ENCODE measurements at places on chromosomes 4 and X.

DNA sequence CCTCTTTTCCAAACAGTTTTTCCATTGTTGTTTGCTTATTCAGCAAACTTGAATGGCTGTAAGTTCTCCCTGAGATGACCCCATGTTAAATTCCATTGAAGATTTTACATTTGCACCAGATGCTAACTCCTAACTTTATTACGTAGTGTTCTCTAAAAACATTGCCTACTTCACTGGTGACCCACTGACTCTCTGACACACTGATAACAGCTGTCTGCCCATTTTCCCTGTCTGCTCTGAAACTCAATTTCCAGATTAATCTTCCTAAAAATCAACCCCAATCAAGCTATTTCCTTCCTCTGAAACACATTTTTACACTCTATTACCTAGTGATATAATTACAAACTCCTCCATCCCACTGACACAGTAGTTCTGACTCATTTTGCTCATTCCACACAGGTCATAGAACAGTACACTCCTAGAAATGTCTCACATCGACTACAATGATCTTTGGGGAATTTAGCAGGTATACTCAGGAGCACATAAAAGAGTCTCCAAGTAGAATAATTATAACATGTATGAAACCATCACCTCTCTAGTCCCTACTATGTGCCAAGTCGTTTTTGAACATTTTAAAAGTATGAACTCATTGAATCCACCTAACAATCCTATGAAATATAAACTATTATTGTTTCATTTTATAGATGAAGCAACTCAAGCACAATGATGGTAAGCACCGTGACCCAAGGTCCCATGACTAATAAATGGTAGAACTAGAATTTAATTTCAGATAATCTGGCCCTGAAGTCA is 210.9 kb downstream of the SLIT2 start:
- DNase-seq: no peak

DNA sequence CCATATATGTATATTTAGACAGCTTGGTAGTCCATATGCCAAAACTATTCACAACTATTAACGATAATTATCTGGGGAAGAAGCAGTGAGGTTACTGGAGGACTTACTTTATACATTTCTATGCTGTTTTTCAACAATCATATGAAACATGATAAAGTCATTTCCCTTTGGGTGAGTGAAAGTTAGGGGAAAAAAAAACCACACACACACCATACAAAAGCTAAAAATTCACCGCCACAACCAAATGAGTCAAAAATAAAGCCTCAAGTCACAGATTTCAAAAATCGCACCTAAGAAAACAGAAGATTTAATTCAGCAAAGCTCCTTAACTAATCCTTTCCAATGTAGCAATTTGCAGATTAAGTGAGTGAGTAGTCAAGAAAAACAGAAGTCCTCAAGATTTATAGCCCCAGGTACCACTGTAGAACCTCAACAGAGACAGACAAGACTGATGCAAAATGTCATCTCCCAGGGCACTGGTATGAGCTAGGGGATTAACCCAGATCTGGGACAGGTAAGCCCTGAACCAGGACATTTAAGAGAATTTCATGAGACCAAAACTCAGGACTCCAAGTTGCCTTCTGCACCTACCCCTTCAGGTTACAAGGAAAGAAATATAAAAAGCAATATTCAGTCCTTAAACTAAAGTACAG is 35.1 kb downstream of the SYTL4 start:
- no peak for DNase-seq

- no peak for DNase-seq
These were observed 298.2 kb upstream of the FSTL5 start for GRCh38 chr4:162461952-162462351.

DNA sequence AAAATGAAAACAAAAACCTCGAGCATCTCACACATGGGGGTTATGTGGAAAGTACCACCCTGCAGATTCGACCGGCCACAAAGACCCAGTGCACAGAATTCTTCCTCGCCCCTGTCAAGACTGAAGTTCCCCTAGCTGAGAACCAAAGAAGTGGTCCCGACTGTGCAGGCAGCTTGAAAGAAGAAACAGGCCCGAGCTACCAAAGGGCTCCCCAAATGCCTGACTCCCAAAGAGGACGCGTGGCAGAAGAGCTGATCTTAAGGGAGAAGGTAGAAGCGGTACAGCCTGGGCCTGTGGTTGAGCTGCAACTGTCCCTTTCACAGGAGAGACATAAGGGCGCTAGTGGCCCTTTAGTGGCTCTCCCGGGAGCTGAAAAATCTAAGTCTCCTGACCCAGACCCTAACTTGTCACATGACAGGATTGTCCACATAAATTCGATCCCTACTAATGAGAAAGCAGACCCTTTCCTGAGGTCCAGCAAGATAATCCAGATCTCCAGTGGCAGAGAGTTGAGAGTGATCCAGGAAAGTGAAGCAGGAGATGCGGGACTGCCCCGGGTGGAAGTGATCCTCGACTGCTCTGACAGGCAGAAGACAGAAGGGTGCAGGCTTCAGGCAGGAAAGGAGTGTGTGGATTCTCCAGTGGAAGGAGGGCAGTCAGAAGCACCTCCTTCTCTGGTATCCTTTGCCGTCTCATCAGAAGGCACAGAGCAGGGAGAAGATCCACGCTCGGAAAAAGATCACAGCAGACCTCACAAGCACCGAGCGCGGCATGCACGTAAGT is 108.8 kb upstream of the MYOZ2 start:
- DNase-seq: no peak

DNA sequence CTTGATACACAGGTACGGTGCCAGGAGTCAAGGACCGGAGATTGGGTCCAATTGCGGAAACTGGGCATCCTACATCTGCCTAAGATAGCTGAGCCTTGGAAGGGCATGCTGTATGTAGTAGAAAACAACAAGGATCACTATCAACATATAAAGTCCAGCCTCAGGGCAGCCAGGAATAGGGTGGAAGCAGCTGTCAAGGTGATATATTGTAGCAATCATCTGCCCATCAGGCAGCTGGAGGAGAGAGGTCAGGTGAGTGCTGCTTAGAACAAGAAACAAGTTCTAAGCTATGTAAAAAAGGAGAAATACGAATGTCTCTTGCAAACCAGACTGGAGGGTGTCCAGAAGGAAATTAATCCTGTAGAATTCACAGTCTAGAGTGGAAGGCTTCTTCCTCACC is 34.8 kb downstream of the KCNE5 start:
- no peak for DNase-seq

- no peak for DNase-seq
These were observed 715.2 kb upstream of the AADAT start for GRCh38 chr4:170804930-170805329.

- DNase-seq: no peak
These were observed 10.3 kb downstream of the PHKA2 start for GRCh38 chrX:18973527-18974192.

DNA sequence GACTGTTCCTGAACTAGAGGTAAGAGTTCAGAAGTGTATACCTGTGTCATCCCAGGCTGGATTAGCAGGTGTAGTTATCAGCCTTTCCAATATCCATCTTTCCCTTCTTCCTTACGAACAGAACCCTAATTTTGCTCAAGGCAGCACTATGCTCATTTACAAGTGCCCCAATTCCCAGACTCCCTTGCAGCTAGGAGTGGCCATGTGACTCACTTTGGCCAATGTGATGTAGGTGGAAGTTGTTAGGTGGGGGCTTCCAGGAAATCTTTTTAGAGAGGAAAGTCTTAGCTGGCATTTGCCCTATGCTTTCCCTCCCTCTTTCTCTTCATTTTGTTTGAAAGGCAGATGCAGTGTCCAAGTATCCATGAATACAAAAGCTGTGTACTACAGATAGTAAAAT is 34.8 kb downstream of the HOPX start:
- DNase-seq: no peak

DNA sequence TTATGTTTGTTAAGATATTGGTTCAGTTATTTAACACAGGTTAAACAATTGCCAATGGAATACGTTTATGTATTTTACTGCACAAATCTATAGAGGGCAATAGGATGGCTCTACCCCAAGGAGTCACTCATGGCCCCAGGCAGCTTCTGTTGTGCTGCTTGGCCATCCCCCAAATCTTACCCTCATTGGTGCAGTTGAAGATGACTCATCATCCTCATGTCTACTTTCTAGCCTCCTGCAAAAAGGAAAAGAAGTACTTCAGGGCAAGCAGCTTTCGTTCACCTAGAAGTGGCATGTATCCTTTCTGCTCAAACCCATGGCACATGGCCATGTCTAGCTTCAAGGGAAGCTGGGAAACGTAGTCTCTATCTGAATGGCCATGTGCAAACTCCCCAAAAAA is 14.2 kb downstream of the PHOX2B start:
- no peak for DNase-seq

- DNase-seq: no peak
These were observed 38.3 kb upstream of the SPINK2 start for GRCh38 chr4:56859841-56860240.

DNA sequence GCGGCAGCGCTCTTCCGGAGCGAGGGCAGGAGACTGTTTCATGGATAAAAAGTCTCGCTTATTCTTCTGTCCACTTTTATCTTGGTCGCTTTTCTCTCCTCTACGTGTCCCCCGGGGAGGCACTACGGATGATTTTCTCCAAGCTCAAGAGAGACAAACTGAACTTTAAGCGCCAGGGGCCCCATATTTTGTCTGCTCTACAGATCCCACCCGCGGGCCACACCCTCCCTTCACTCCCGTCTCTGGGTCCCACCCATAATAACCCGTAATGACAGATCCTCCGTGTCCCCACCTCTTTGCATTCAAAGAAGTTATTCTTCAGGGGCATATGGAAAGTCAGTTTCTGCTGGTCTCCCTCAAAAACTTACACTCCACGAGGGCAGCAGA is at the start of gene CORIN:
Gene CORIN, minus strand, starts transcription at position 160 of the 387 bp plus-strand sequence. Its CDS starts 118 bp downstream, at position 42.
- no peak for DNase-seq

GRCh38 chr4:52529983-52530382 is 129.1 kb downstream of the USP46 start:
- DNase-seq: no peak

DNA sequence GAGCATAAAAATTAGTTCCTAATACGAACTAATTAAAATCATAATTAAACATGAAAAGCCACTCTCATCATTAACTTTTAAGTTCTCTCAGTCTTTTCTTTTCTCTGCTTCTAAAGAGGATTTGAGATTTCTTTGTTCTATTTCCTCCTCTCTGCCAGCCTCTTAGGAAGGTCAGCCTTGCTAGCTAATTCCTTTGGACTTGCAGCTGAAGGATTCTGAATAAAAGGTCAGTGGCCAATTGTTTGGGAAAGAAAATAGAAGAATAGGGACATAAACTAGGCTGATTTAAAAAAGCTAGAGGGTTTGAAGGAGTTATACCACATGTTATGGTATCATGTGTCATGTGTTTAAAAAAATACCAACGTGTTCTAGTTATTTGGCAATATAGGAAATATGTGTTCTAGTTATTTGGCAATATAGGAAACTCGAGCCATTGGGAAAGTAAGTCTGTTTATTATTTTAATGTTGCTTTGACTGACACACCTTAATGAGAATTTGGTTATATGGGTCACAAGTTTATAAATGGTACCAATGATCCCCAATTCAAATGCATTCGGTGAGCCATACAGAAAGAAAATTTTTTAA is 1668.7 kb upstream of the PCDH7 start:
- DNase-seq: no peak

DNA sequence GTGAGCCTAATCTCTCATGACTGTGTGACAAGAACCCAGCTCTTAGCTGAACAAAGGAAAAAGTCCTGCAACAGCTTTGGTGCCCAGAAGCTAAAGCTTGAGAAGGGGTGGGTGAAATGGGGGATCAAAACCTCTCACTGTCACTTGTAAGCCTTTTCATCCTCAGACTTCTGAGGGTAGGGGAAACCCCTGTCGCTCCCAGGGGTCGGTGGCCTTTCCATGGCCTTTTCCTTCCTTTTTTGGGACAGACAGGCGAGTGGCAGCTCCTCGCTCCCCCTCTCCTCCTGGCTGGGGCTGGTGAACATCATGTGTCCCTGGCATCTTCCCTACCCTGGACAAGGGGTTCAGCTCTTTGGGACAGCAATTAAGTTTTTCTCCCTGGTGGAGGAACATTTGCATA is 78.2 kb downstream of the FAM47A start:
- DNase-seq: no peak

DNA sequence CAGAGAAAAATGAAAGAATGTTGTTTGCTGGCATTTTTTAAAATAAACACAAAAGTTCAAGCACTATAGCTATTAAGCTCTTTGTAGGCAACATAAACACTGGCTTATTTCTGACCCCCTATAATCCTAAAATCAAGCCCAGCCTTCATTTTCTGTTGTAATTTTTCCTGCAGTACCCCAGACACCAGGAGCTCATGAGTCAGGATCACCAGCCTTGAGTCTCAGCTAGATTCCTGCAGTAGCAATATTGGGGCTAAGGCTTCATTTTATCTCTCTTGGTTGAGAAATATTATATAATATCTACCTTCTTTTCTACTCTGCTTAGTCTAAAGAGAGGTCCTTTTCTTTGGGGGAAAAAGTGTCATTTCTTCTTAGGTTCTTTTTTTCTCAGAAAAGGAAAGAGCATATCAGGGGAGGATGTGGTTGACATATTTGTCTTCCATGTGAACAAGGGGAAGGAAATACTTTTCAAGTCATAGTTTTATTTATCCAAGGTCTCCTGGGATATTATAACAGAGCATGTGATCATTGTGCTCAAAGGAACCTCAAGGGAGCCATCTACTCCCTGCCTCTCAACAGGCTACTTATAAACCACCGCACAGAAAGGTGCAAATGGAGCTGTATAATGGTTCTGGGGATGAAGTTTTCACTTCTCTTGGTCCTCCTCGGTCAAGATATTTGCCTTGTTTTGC is 678.3 kb upstream of the NR3C2 start:
- DNase-seq: no peak

- DNase-seq: peak; percentile 66
These were observed 409.0 kb downstream of the BCOR start for GRCh38 chrX:39688576-39689375.

DNA sequence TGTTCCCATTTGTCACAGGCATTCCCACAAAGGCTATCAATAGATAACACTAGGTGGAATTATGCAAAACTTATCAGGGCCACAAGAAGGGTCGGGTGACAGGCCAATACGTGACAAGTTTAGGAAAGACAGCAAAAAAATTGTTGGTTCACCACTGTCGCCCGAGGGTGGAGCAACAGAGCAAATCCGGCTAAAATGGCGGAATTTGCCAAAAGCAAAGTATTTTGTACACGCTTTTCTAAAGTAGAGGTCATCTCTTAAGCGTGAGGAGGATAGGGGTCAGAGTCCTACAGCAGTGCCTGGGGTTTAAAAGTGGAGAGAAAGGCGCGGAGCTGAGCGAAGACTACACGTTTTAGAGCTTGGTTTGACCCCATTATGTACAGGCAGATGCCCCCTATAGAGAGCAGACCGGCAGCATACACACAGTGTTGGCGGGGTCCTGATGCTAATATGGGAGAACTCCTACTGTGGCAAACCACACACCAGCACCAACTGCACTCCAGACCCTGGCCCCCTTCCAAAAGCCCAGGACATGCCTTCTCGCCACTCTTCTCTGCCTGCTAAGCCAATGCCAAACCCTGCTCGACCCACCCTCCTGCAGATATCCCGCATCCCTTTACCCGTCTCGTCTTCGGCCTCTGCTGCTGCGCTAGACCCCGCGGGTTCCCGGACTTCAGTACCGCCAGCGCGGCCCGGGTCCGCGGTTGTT is 733 bp downstream of the CCNA2 start:
- peak; percentile 45 for DNase-seq

- DNase-seq: no peak
These were observed 13.1 kb upstream of the EOLA1 start for GRCh38 chrX:149527705-149528104.

Measured in left hindlimb (tissue), 1 donor.